HFFc6 (cell line): ENCODE measurements at places on chromosomes 16 and 17.

DNA sequence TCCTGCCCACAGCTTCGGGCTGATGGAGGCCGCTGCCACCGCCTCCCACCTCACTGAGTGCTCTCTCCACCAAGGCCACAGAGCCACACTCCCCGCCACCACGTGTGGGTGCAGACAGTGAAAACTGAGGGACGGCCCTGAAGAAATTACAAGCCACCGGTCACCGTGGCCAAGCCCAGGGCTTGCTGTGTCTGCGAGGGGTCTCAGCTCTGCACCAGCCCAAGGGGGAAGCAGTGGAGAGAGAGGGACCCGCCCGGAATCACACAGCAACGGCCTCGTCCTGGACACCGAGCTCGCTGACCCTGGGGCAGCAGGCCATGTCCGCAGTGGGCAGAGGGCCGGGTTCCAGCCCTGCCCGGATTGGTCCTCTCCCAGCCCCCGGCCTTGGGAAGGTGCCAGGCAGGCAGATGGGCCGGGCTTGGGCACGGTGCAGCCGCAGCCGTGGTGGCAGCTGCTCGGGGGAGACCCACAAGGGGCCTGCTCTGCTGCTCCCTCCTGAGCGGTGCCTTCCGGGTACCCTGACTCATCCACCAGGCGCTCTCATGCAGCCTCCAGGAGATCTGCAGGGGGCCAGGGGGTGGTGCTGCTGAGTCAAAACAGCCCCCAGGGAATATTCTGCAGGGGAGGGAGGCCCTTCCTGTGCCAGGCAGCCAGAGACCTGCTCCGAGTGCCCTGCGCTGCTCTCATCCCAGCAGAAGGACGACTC lies 52.0 kb downstream of the CBFA2T3 start:
- DNase-seq = peak; percentile 52

- no peak for DNase-seq
Observed at GRCh38 chr17:76581515-76581914, 4.1 kb downstream of the ST6GALNAC2 start.

DNA sequence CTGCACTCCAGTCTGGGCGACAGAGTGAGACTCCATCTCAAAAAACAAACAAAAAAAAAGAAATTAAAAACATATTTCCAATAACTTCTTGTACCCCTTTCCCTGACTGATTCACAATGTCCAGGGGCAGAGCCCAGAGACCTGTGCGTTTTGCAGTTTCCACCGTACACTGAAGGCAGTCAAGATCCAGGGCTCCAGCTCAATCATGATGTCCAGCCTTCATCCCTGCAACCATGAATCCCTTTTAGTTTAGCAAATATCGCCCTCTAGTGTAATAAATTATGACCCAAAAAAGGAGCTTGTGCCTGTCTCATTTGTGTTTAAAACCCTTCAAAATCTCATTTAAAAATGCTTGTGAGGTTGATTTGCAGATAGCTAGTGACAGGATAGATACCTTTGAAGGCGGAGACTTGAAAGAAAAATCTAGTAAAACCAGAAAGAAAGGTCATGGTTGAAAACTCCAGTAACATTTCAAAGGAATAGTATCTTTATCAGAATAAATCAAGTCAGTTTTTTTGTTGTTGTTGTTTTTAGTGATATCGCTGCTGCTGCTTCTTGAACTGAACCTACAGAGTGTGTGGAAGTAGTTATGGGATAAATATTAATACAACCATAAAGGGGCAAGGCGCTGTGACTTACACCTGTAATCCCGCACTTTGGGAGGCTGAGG lies 3.7 kb upstream of the ERN1 start:
- peak; percentile 64 for DNase-seq

- no peak for DNase-seq
Observed at GRCh38 chr17:38885044-38885727, 15.3 kb downstream of the LASP1 start.

- DNase-seq = no peak
Observed at GRCh38 chr17:65529761-65530522, 31.5 kb downstream of the AXIN2 start.

- DNase-seq = peak; percentile 95
Observed at GRCh38 chr16:71927383-71927782, 32.1 kb downstream of the IST1 start.

DNA sequence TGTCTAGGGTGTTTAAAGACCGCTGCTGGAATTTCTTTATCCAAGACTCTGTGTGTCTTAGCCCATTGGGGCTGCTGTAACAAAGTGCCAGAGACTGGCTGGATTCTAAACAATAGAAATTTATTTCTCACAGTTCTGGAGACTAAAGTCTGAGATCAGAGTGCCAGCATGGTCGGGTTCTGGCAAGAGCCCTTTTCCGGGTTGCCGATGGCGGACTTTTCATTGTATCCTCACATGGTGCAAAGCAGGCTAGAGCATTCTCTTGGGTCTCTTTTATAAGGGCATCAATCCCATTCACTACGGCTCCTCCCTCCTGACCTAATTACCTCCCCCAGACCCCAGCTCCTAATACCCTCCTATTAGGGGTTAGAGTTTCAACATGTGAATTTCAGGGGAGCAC lies 9.5 kb downstream of the NLRC5 start:
- DNase-seq = no peak

DNA sequence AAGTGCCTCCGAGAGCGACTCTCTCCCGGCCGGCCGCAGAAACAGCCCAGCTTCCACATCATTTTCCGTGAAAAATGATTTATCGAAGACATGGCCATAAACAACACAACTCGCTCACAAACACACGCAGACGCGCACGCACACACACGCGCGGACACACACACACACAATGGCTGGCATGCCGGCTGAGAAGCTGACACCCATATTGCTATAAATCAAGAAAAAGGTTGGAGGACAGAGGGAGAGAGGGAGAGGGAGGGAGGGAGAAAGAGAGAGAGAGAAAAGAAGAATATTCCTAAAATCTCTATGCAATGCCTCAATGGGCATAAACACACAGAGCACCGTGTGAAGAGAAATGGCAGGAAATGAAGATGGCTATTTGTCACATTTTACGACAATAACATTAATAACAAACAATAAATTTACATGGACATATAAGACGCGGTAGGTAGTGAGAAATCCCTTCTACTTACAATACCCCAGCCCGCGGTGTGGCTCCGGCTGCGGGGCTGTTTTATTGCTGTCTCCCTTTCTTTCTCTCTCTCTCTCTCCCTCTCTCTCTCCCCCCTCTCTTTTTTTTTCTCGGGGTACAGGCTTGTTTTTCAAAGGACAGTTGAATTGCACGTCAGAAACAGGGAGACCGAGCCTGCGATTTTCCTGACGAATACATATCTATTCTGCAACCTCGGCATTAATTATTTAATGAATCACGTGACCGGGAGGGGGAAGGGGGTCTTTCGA lies 9.5 kb downstream of the HOXB4 start:
- no peak for DNase-seq

DNA sequence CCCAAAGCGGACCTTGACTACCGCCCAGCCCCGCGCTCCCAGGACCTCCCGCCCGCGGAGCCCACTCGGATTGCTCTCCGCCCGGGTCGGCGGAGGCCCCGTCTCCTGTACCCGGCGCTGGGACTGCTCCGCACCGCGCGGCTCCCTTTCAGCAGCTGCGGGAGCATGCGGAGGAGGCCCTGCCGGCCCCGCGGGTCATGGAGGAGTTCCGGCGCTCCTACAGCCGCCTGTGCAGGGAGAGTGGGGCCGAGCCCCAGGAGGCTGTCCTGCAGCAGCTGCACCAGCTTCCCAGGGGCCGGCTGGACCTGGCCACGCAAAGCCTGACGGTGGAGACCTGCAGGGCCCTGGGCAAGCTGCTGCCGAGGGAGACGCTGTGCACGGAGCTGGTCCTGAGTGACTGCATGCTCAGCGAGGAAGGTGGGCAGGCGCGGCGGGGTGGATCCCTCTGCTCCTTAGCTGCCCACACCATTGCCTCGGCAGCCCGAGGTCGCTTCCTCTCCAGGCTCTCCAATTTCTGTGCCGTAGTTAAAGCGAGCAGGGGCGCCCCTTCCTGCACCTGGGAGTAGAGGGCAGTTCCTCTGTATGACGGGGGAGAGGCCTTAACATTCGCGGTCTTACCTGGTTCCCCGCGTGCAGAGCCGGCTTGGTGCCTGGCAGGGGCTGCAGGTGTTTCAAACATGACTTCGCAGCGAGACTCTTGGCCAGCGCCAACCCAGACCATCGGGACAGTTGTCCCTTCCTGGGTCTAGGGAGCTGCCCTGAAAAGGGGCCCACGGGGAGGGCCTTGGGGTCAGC lies 539 bp downstream of the LRRC45 start:
- no peak for DNase-seq
